ENCODE measurements at places on chromosomes 7 and 10.

GRCh38 chr10:103476046-103476768 lies 2.8 kb downstream of the CALHM3 start:
- DNase-seq, result no peak

- DNase-seq, result no peak
Measured at GRCh38 chr7:30906515-30907240, 5.0 kb upstream of the AQP1 start.

GRCh38 chr7:128811631-128812430 lies 18.4 kb upstream of the FLNC start:
- no peak for DNase-seq

DNA sequence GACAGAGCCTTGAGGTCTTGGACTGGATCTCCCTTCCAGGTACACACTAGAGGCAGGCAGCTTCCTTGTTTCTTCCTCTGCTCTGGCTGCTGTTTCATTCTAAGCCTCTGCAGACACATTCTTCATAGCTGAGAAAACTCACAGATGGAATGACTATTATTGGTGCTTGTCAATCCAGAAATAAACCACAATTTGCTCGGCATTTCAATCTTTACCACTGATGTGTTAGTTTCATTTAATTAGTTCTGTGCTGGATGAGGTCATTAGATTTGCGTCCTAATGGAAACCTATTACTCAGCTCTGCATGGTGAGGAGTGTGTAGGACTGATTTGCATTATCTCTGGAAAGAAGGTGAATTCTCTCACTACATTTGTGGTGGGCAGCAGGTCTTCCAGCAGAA lies 392.5 kb downstream of the NRG3 start:
- no peak for DNase-seq

- DNase-seq, result no peak
Measured at GRCh38 chr7:107742678-107743566, 1.0 kb upstream of the CBLL1 start.

DNA sequence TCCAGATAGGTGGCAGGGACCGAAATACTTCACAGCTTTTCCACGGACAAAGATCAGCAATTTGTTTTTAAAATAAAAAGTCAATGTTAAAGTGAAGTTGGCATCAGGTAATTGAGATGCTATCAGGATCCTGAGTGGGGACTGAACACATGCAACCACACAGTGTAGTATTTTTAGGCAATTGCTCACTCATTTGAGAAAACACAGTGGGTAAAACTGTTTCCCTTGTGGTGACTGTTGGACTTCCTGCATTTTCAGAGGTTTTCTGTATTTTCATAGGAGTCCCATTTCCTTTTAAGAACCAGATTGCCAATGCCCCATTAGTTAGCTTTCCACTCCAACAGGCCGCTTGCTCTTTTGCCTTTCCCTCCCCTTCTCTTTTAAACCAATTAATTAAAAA lies 159.5 kb upstream of the ZNF32 start:
- no peak for DNase-seq

GRCh38 chr7:30941582-30942323 lies 22.0 kb upstream of the GHRHR start:
- DNase-seq, result no peak

DNA sequence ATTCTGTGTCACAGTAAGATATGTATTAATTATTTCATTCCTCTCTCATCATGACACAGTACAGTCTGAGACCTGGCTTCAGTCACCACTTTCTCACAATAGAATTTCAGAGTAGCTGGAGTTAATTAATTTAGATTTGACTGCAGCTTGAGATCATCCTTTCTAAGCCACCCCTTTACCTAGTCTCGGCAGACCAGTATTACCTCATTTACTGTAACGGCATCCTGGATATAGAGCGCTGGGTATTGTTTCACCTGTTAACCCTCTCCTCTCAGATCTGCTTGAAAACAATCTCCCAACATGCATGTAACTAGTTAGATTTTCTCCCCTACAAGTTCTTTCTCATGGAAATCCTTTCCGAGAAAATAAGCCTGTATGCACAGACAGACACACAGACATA lies 1057.5 kb downstream of the GATA3 start:
- no peak for DNase-seq
